Aorta (tissue), 5 donors: ENCODE measurements at places on chromosomes 7 and 10. TPM values are rescaled to one million over a fixed set of nuclear protein-coding genes. Genes with fewer than 3 reads are reported as not detected.

The PNLIPRP2 gene
- not detected for total RNA-seq

The NAT16 gene
- not detected for total RNA-seq

The EVX1 gene
- total RNA-seq, result not detected

The MRLN gene
- total RNA-seq, result not detected

The POR gene
- total RNA-seq, result 121 TPM

The SUN3 gene
- not detected for total RNA-seq

The WDR86 gene
- total RNA-seq, result 2.8 TPM

- no peaks in the 10 kb centered on the region for H3K36me3 ChIP-seq
- H3K27me3 ChIP-seq, result no peaks in the 10 kb centered on the region
- no peak for DNase-seq
- no peak overlapping the region for H3K4me3 ChIP-seq
- H3K4me1 ChIP-seq, result no peaks in the 10 kb centered on the region
- H3K27ac ChIP-seq, result no peak overlapping the region
Observed at GRCh38 chr10:124521429-124521871, 59.8 kb downstream of the LHPP start.

DNA sequence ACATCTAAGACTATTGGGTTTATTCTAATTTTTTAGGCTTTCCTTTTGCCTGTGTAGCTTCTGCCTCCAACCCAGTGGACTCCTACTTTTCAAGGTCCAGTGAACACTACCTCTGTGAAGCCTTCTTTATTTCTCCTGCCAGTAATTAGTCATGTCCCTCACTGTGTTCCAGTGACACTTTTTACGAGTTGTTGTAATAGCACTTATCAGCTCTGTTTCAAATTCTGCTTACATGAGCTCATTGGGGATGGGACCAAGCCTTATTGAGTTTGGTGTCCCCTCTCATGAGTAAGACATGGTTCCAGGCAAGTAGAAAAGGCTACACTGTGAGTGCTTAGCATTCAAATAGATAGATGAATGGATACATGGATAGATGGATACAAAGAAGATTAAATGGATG lies 184.6 kb downstream of the HIBADH start:
- no peak overlapping the region for H3K27ac ChIP-seq
- no peaks in the 10 kb centered on the region for H3K36me3 ChIP-seq
- H3K4me3 ChIP-seq, result no peak overlapping the region
- no peak for DNase-seq

DNA sequence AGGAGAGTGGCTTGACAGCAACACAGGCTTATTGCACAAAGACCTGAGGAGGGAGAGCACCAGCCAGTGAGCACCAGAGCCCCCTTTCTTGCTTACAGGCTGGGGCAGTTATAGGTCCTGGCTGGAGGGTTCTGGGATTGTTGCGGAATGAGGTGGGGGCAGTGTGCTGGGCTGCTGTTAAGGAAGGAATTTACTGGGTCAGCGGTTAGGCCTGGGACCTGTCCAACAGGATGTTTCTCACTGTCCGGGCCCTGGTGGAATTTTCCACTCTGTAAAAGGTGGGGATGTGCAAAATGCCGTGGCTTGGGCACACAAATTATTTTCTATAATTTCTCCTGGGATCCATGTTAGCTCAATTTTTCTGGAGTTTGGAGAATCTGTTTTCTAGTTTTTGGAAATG lies 757.3 kb downstream of the TYW1 start:
- no peaks in the 10 kb centered on the region for H3K4me1 ChIP-seq
- no peak overlapping the region for H3K27ac ChIP-seq
- no peak for DNase-seq
- no peaks in the 10 kb centered on the region for H3K36me3 ChIP-seq
- no peak overlapping the region for H3K4me3 ChIP-seq
